Ovary (tissue), 10 donors: ENCODE measurements at places on chromosomes 7 and 10. TPM values are rescaled to one million over a fixed set of nuclear protein-coding genes. Genes with fewer than 3 reads are reported as not detected.

DNA sequence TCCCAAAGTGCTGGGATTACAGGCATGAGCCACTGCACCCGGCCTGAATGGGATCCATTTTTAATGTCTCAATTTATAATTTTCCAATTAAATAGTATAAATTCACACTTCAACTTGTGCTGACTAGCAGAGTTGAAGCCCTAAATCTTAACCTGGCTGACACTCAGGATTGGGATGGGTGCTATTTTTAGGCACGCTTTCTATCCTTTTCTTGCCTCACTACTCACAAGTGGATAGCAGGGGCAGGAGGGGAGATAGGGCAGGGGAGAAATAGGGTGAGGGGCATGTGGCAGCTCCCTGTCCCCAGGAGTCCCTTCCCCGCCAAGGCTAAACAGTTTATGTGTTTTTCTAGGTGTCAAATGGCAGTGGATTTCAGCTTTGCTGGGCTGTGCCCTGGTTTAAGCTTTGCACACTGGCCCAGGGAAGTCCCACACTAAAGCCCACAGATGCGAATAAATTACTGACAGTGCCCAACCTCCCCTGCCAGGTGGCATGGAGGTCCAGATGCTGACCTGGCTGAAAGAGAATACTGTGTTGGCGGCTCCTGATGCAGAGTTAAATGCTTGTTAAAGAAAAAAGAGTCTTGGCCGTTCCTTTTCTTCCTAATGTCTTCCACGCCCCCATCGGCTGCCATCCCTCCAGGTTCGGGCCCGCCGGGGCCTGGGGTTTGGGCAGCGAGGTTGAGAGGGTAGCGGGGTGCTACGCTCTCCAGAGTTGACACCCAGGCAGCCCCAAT lies 36.2 kb upstream of the EFCAB10 start:
- DNase-seq = no peak
- no peak overlapping the region for H3K4me3 ChIP-seq
- H3K36me3 ChIP-seq = no peaks in the 10 kb centered on the region
- H3K4me1 ChIP-seq = no peaks in the 10 kb centered on the region

EN2 gene
- polyA plus RNA-seq = 0.35 TPM

- no peak for DNase-seq
- H3K36me3 ChIP-seq = no peaks in the 10 kb centered on the region
- H3K27ac ChIP-seq = no peak overlapping the region
- no peak overlapping the region for H3K4me3 ChIP-seq
Measured at GRCh38 chr10:89164080-89164479, 43.0 kb downstream of the CH25H start.

- DNase-seq = no peak
- H3K27ac ChIP-seq = no peak overlapping the region
- H3K36me3 ChIP-seq = no peaks in the 10 kb centered on the region
- no peaks in the 10 kb centered on the region for H3K4me1 ChIP-seq
- H3K4me3 ChIP-seq = no peak overlapping the region
Measured at GRCh38 chr10:16915300-16915699, 98.1 kb upstream of the RSU1 start.

DNA sequence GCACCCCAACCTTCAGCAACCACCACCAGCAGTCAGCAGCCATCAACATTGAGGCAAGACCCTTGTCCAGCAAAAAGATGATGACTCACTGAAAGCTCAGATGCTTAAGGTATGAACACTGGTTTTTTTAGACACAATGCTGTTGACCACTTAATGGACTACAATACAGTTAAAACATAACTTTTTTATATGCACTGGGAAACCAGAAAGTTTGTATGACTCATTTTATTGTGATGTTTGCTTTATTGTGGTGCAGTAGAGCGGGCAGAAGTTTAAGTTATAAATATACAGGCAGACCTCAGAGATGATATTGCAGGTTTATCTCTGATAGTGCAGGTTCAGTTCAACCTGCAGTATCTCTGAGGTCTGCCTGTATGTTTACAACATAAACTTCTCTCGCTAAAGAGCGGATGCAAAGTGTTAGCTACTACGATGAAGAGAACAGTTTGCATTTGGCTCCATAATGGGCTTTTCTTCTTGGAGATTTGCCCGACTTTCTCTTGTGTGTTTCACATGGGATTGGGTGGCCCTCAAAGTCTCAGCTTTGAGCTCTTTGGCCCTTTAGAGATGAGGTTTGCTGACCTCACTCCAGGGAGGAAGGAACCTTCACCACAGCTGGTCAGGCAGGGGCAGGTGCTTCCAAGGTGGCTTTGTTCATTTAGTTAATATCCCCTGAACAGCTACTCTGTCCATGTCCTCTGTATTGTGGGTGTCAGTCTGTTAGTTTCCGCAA lies 84.4 kb upstream of the SHH start:
- no peak for DNase-seq
- H3K4me3 ChIP-seq = no peak overlapping the region
- no peaks in the 10 kb centered on the region for H3K4me1 ChIP-seq

DNA sequence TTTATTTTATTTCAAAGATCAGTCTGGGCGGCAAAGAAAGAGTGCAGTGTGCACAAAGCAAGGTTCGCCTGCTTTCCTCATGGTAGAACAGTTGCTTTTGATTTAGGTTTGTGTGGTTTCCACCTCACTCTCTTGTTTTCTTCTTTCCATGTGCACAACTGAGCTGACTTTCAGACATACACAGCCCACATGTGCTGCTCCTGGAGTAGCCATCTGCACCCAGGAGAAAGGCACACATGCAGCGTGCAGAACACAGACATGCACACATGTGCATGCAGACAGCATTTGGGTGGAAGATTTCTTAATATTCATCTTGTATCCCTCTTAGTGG lies 302.1 kb downstream of the FZD1 start:
- no peaks in the 10 kb centered on the region for H3K27me3 ChIP-seq
- no peak overlapping the region for H3K4me3 ChIP-seq
- H3K27ac ChIP-seq = no peak overlapping the region
- DNase-seq = no peak

MYOZ1 gene
- polyA plus RNA-seq = 1.3 TPM

DNA sequence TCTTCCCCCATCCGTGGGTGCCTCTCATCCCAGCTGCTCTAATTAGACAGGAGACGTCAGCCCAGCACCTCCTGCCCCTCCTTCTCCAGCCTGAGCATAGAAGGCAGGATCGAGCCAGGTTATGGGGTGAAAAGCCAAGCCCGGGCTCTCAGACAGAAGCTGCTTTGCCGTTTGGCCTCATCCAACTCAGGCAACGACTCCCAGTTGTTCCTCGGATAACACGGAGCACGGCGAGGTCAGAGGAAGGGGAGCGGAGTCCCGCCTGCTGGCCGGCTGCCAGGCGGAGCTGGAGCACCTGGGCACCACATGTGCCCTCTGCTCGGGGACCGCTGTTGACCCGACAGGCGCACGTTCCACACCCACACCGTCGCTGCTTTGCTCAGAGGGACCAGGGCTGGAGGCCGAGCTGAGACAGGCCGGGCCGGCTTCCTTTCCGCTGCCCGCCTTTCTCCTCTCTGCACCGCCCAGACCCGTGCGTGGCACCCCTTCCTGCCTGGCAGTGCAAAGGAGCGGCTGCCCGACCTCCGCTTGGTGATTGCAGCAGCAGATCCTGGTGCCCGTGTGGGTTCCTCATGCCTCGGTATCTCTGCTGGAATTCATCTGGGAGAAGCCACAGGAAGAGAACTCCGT lies 21.6 kb upstream of the UNCX start:
- no peaks in the 10 kb centered on the region for H3K27me3 ChIP-seq
- H3K36me3 ChIP-seq = no peaks in the 10 kb centered on the region
- no peak overlapping the region for H3K27ac ChIP-seq
- no peak for DNase-seq
- H3K4me1 ChIP-seq = no peaks in the 10 kb centered on the region
- no peak overlapping the region for H3K4me3 ChIP-seq

MKX gene
- polyA plus RNA-seq = 11.2 TPM

GRCh38 chr7:121103579-121103978 lies 115.1 kb downstream of the CPED1 start:
- no peak overlapping the region for H3K4me3 ChIP-seq
- no peaks in the 10 kb centered on the region for H3K4me1 ChIP-seq
- DNase-seq = no peak
- no peaks in the 10 kb centered on the region for H3K36me3 ChIP-seq
- no peak overlapping the region for H3K27ac ChIP-seq

DNA sequence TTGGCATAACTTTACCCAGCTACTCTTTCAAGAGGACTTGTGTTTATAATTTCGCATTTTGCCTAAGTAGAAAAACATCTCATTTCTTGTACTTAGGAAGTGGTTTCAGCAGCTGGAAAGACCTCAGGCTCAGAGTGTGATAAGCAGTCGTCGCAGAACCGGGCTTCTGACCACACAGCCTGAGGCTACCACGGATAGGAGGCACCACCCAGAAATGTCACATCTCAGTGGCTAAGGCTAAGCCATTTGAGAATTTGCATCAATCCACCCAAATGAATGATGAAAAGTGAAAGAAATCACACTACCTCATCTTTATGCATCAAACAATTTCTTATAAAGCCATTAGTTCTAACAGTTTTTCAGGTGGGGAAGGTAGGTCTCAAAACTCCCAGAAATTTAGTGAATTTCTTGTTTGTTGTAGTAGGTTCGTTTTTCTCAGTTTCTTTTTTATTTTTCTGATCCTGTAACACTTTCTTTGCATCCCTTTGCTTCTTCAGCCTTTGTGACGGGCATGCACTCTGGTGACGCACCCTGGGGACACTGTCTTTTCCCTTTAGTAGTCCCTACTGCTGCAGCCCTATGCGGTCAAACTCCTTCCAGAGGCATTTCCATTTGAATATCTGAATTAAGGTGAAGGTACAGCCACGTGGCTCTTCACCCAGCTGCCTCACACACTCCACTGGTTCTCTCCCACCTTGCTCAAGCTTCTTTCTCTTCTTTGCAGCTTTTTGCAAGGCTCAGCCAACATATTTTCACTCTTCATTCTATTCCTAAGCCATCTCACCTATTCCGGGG lies 68.5 kb downstream of the MAP3K8 start:
- H3K4me3 ChIP-seq = no peak overlapping the region
- no peaks in the 10 kb centered on the region for H3K27me3 ChIP-seq
- no peaks in the 10 kb centered on the region for H3K36me3 ChIP-seq
- DNase-seq = no peak

GRCh38 chr10:102613785-102614184 lies 30.5 kb upstream of the TRIM8 start:
- no peak overlapping the region for H3K4me3 ChIP-seq
- no peak for DNase-seq
- H3K27ac ChIP-seq = no peak overlapping the region
- H3K36me3 ChIP-seq = no peaks in the 10 kb centered on the region
- no peaks in the 10 kb centered on the region for H3K27me3 ChIP-seq
- no peaks in the 10 kb centered on the region for H3K4me1 ChIP-seq

GRCh38 chr7:25849500-25850184 lies 302.4 kb upstream of the NFE2L3 start:
- no peaks in the 10 kb centered on the region for H3K36me3 ChIP-seq
- H3K27ac ChIP-seq = peak overlapping the region; percentile 82
- peaks cover 27% of the 10 kb centered on the region for H3K4me1 ChIP-seq
- no peaks in the 10 kb centered on the region for H3K27me3 ChIP-seq

GRCh38 chr7:45592230-45592991 lies 18.2 kb downstream of the ADCY1 start:
- H3K4me3 ChIP-seq = no peak overlapping the region
- no peaks in the 10 kb centered on the region for H3K4me1 ChIP-seq
- H3K27ac ChIP-seq = no peak overlapping the region
- peak; percentile 14 for DNase-seq
- H3K36me3 ChIP-seq = no peaks in the 10 kb centered on the region

GRCh38 chr10:43491855-43492254 lies 54.9 kb downstream of the ZNF487 start:
- no peaks in the 10 kb centered on the region for H3K4me1 ChIP-seq
- DNase-seq = no peak
- no peak overlapping the region for H3K27ac ChIP-seq
- no peak overlapping the region for H3K4me3 ChIP-seq
- H3K36me3 ChIP-seq = no peaks in the 10 kb centered on the region

- H3K27me3 ChIP-seq = no peaks in the 10 kb centered on the region
- no peaks in the 10 kb centered on the region for H3K4me1 ChIP-seq
- H3K36me3 ChIP-seq = no peaks in the 10 kb centered on the region
- DNase-seq = no peak
- H3K27ac ChIP-seq = no peak overlapping the region
- H3K4me3 ChIP-seq = no peak overlapping the region
Measured at GRCh38 chr7:86747698-86748097, 104.0 kb downstream of the GRM3 start.

- no peaks in the 10 kb centered on the region for H3K36me3 ChIP-seq
- no peaks in the 10 kb centered on the region for H3K27me3 ChIP-seq
- H3K4me1 ChIP-seq = no peaks in the 10 kb centered on the region
- no peak for DNase-seq
- no peak overlapping the region for H3K27ac ChIP-seq
Measured at GRCh38 chr7:96122746-96123145, 199.2 kb downstream of the SLC25A13 start.

- no peak overlapping the region for H3K4me3 ChIP-seq
- H3K4me1 ChIP-seq = peaks cover 8% of the 10 kb centered on the region
- H3K36me3 ChIP-seq = no peaks in the 10 kb centered on the region
- DNase-seq = peak; percentile 84
- no peaks in the 10 kb centered on the region for H3K27me3 ChIP-seq
Measured at GRCh38 chr7:471866-472639, 47.6 kb downstream of the PDGFA start.

DNA sequence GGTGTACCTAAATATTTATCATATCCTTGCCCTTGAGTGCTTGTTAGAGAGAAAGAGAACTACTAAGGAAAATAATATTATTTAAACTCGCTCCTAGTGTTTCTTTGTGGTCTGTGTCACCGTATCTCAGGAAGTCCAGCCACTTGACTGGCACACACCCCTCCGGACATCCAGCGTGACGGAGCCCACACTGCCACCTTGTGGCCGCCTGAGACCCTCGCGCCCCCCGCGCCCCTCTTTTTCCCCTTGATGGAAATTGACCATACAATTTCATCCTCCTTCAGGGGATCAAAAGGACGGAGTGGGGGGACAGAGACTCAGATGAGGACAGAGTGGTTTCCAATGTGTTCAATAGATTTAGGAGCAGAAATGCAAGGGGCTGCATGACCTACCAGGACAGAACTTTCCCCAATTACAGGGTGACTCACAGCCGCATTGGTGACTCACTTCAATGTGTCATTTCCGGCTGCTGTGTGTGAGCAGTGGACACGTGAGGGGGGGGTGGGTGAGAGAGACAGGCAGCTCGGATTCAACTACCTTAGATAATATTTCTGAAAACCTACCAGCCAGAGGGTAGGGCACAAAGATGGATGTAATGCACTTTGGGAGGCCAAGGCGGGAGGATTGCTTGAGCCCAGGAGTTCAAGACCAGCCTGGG lies 11.4 kb downstream of the SERPINE1 start:
- H3K4me3 ChIP-seq = no peak overlapping the region
- no peaks in the 10 kb centered on the region for H3K27me3 ChIP-seq
- peak; percentile 70 for DNase-seq
- no peaks in the 10 kb centered on the region for H3K36me3 ChIP-seq
- peaks cover 1% of the 10 kb centered on the region for H3K4me1 ChIP-seq
